ENCODE measurements at places on chromosomes 4 and X.

- DNase-seq: no peak
These were observed 547.0 kb downstream of the ARAP2 start for GRCh38 chr4:35697210-35697736.

- no peak for DNase-seq
These were observed 21.7 kb downstream of the PPP2R2C start for GRCh38 chr4:6450709-6451108.

DNA sequence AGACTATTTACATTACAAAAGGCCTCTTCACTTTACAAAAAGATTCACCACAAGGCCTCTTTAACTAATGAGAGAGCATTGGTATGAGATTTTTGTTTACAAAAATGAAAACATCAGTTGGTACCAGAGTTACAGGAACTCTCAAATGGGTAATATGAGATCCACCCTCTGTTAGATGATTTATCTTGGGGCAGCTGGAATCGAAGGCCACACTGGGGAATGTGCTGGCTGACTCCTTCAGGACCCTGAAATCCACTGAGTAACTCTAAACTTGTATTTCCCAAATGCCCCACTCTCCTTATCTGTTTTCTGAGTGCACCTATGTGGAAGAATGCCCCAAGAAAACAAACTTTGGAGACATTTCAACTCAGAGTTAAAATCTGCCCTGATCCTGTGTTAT is 232.9 kb upstream of the F9 start:
- DNase-seq: peak; percentile 0

GRCh38 chr4:152509595-152510225 is 26.2 kb downstream of the FBXW7 start:
- DNase-seq: no peak

DNA sequence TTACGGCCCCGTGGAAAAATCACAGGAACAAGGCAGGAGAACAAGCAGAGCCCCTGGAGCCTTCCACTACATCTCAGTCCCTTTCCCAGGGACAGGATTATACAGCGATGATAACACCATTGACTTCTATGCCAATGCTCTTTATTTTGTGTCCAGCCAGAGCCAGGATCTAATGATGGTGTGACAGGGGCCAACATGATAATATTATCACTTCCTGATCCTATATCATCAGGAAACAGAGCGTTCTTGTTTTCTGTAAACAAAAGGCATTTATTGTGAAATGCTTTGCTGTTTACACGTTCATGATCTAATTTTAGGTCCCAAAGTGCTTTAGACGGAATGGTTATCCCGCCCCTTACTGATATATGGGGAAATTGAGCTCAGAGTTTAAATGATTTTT is 12.8 kb downstream of the TMPRSS11E start:
- DNase-seq: no peak

- no peak for DNase-seq
These were observed 835 bp upstream of the NFKB1 start for GRCh38 chr4:102500352-102500695.
